ENCODE measurements at places on chromosomes 2 and 18.

GRCh38 chr2:45311559-45311958 is 299.5 kb downstream of the SRBD1 start:
- no peak for DNase-seq

DNA sequence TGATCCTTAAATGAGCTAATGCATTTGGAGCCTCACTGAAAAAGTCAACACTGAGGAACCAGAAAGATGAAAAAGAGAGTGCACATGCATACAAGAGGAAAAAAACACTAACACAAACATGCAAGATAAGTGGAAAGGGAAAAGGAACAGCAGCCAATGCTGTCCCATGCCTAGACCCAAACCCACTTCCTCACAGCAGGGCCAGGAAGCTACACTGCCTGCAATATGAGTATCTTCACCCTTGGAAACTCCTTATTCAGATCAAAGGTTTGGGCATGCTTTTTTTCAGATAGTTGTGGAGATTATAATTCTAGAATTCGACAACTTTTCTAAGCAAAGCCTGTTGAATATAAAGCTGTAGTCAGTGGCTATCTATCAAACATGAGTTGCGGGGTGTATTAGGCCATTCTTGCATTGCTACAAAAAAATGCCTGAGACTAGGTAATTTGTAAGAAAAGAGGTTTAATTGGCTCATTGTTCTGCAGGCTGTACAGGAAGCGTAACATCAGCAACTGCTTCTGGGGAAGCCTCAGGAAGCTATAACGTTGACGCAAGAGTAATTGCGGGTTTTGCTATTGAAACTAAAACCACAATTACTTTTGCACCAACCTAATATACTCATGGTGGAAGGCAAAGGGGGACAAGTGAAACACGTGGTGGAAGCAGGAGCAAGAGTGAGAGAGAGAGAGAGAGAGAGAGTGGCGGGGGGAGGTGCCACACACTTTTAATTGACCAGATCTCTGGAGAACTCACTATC is 138.2 kb downstream of the MBD2 start:
- DNase-seq: no peak

DNA sequence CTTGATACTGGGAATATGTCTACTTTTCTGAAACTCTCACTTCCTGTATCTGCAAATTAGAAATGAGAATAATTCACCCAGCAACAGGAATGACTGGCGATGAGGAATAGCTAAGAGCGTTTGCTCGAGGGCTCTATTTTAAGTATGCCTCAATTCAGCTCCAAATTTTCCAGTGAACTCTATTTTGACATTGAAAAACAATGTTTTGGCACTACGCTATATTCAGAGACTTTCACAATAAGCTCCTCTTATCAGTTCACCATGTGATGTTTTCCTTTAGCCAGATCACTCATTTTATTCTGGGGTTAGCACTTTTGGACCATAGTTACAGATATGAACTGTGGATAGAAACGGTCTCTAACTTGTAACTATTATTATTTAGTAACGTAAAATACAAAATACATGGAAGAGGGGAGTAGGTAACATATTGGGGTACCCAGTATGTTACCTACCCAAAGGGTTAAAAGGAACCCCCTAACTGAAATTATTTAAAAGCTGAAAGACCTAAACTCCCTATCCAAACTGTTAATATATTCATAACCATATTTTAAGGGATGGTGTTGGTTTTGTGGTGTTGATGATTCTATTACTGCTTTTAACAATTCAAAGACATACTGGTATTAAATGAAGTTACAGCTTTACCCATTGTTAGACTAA is 28.1 kb downstream of the SLC40A1 start:
- DNase-seq: no peak

DNA sequence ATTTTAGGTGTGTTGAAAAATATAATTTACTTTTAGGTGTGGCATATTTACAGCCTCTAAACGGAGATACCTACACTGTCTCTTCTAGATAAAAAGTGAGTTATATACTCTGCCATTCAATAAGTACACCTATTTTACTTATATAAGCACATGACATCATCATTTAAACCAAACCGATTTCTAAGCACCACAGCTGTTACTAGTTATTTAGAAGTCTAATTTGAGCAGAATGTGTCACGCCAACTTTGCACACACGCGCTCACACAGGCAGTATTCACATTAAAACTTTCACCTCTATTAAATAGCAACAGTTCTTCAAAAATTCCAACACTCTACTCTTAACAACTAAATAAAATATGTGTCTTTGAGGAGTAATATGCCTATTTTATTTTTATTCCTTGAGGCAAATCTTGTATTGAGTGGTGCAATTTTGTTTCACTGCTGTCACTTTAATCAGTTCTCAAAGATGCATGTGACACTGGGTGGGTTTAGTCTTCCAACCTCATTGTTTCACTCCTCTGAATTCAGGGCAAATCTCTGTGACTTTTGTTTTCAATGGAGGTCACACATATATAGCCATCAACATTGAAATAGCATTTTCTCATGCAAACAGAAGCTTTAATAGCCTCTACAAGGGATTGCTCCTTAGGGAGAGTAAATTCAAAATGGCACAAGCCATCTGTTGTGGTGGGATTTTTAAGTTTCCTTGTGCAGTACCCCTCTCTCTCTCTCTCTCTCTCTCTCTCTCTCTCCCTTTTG is 721.0 kb downstream of the PLCL1 start:
- DNase-seq: no peak

DNA sequence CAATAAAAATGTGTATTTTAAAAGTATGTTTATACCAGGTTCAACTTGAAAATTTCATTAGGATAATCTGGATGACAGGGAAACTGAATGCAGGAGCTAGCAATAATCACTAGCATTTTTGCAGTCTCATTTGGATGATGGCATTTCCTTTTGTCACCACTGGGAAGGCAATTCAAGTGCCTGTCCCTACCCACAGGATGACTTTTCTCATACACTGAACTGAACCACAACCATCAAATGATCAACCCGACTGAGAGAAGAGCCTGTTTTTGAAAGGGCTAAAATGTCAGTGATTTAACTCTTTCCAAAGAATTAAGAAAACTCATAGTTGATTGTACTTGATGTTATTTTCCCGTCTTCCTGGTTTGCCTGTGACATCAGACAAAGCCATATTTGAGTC is 115.0 kb downstream of the FAM124B start:
- DNase-seq: peak; percentile 10

GRCh38 chr2:121201796-121202195 is 83.2 kb downstream of the TFCP2L1 start:
- no peak for DNase-seq

DNA sequence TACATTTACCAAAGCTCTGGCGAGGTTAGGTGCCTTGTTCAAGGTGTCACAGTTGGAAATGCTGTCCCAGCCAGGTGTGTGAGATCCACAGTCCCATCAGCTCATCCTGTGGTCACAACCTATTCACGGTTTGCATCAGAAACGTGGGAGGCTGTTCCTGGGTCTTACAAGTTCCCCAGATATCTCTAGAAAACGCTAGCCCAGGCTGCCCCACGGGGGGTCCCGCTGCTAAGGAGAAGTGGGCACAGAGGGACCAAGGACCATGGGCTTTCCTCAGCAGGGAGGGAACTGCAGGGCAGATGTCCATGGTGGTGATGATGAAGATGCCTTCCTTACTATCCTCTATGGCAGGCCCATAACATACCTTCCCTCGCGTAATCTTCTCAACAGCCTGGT is 649 bp downstream of the FECH start:
- DNase-seq: no peak

DNA sequence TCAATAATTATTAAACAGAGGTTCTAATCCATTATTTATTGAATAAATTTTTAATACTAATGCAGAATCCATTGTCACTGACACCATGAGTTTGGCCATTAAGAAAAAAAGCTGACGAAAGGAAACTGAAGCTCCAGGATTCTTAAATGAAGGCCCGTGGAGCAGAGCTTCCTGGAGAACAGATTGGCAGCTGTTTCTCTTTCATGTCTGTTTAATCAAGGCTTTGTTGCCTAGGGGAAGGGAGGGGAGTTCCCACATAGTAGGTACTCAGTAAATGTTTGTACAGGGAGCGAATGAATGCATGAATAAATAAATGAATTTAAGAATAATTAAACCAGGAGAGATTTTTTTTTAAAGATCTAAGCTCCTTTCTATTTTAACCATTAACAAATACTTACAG is 315.1 kb upstream of the KLHL29 start:
- DNase-seq: no peak

DNA sequence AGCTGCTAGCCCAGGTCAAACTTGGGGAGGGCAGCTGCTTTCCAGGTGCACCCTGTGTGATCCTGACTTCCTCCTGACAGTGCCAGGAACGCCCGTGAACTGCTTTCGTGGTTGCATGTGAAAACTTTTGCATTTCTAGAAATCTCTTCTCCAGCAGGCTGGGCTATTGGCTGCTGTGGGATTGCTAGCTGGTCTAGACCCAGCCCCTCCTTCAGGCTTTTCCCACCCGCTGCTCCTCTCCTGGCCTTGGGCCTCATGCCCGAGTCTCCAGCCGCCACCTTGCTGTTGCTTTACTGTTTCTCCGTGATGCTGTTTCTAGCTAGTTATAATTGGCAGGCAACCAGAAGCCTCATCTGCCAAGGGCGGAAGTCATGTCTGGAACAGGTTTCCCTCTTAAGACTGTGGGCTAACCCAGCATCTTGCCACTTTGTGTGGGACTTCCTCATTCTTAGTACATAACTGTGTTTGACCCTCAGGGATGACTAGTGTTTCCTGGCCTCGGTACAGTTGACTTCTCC is 27.0 kb upstream of the MGAT4A start:
- no peak for DNase-seq

All from SW480 (cell line).